ENCODE measurements at places on chromosomes 1 and 21. TPM values are rescaled to one million over a fixed set of nuclear protein-coding genes. Genes with fewer than 3 reads are reported as not detected.

The LRRIQ3 gene
- total RNA-seq = 0.93 TPM

The SMCP gene
- total RNA-seq = not detected

The SYDE2 gene
- total RNA-seq = 6.6 TPM

The TP73 gene
- total RNA-seq = 0.13 TPM

The MAP3K6 gene
- 10.1 TPM for total RNA-seq

The F5 gene
- 0.36 TPM for total RNA-seq

The CTSK gene
- 26.6 TPM for total RNA-seq

The AMY1C gene
- total RNA-seq = not detected

The DSCAM gene
- not detected for total RNA-seq

The VN1R5 gene
- total RNA-seq = not detected

The CR1L gene
- not detected for total RNA-seq

The IGSF5 gene
- not detected for total RNA-seq

The LCE1E gene
- total RNA-seq = not detected

The GPR157 gene
- 4.5 TPM for total RNA-seq

The UTS2 gene
- total RNA-seq = not detected

Data from thoracic aorta endothelial cell (primary cell).